Hepatic stellate cell (primary cell): ENCODE measurements at places on chromosomes 7 and 10.

DNA sequence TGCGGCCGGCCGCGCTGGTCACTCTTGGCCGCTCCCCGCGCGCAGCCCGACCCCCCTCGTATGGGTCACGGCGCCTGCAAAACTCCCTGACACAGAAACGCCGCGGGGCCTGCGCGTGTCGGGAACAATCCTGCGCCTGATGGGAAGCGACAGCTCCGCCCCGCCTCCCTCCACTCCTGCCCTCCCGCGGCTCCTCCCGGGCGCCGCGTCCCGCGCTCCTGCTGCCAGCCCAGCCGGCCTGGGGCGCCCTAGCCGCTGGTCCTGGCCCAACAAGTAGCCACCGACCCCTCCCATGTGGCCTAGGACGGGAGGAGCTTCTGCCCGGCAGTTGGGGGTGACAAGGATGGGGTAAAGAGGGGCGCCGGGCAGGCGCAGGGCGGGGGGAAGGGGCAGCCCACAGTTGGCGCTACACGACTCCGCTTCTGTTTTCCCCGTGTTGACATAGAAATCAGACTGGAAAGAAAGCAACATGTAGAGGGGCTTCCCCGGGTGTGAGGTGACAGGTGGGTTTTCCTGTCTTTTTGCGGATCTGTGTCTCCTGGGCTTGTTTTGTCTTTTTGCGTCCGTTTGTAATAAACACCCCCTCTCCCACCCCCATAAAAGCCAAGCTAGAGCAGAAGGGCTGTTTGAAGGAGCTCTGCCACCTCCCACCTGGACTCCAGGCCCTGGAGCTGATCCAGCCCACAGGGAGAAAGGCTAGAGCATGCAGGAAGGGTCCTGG lies 35.1 kb upstream of the PAX2 start:
- DNase-seq, result no peak

DNA sequence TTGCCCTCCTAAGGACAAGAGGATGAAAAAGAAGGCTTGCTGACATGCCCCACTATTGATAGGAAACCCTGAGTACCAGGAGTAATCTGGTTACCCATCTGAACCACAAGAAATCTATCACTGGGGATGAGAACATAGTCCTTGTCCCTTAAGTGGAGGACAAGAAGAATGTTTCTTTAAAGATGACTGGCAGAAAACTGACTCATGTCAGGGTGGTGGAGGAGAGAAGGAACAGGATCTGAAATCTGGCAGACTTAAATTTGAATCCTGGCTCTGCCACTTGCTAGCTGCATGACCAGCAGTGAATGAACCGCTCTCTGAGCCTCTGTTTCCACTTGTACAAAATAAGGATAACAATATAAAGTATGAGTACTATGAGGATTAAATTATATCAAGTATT lies 38.9 kb upstream of the XPNPEP1 start:
- DNase-seq, result peak; percentile 34

- no peak for DNase-seq
Measured at GRCh38 chr7:79775911-79776310, 322.4 kb upstream of the MAGI2 start.

GRCh38 chr7:139915268-139915863 lies 86.3 kb downstream of the TBXAS1 start:
- DNase-seq, result peak; percentile 29

DNA sequence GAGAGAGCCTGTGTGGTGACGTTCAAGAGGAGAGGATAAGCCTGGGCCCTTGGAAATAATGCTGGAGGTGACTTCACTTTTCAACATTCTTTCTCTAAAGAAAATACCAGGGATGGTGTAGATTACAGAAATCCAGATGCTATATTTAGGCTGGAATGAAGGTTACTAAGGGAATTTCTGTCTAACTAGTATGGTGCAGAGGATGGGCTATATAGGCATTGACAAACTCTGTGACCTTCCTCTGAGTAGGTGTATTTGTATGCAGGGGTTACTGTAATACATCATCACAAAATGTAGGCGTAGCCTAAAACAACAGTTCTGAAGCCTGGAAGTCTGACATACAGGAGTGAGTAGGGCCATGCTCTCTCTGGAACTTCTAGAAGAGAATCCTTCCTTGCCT lies 155.3 kb upstream of the INHBA start:
- peak; percentile 26 for DNase-seq

DNA sequence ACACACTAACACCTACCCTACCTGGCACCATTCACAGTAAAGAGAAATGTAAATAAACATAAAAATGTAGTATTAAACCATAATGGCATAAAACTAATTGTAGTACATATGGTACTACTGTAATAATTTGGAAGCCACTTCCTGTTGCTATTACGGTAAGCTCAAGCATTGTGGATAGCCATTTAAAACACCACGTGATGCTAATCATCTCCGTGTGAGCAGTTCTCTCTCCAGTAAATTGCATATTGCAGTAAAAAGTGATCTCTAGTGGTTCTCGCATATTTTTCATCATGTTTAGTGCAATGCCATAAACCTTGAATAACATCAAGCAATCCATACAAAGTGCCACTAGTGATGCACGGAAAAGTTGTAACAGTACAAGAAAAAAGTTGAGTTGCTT lies 75.4 kb downstream of the CFTR start:
- no peak for DNase-seq

DNA sequence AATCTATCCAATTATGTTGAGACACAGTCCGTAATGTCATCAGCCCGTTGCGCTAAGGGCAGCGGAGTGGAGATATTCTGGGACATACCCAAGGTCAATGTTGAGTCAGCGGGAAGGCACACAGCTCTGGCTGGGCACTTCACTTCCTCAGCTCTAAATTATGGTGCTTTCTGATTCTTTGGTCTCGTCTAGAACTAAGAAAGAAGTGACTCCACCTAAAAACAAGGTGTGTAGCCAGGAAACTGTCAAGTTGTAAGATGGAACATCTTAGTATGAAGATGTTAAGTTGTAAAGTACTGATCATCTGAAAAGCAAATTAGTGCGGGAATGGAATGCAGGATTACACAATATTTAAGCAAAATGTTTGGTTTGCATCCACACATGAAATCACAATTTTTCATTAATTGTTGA lies 43.1 kb downstream of the BAIAP2L1 start:
- DNase-seq, result no peak

GRCh38 chr10:91077549-91078071 lies 142.9 kb upstream of the PCGF5 start:
- peak; percentile 60 for DNase-seq

- no peak for DNase-seq
Measured at GRCh38 chr10:72335394-72336258, 19.1 kb downstream of the DNAJB12 start.

- DNase-seq, result no peak
Measured at GRCh38 chr10:21509341-21510240, 15.9 kb downstream of the SKIDA1 start.

GRCh38 chr7:50743016-50743415 lies 39.7 kb downstream of the GRB10 start:
- no peak for DNase-seq

- no peak for DNase-seq
Measured at GRCh38 chr10:45353186-45353585, 20.8 kb upstream of the ALOX5 start.

GRCh38 chr10:21496343-21497176 lies 28.9 kb downstream of the SKIDA1 start:
- DNase-seq, result peak; percentile 57

GRCh38 chr10:45518741-45519140 lies 144.7 kb downstream of the ALOX5 start:
- no peak for DNase-seq

- no peak for DNase-seq
Measured at GRCh38 chr7:123492485-123492884, 41.9 kb downstream of the IQUB start.
